ENCODE measurements at places on chromosomes 1 and 21. TPM values are rescaled to one million over a fixed set of nuclear protein-coding genes. Genes with fewer than 3 reads are reported as not detected.

Gene LCE1D
- not detected for total RNA-seq

Gene GSTM1
- 17.1 TPM for total RNA-seq

DNA sequence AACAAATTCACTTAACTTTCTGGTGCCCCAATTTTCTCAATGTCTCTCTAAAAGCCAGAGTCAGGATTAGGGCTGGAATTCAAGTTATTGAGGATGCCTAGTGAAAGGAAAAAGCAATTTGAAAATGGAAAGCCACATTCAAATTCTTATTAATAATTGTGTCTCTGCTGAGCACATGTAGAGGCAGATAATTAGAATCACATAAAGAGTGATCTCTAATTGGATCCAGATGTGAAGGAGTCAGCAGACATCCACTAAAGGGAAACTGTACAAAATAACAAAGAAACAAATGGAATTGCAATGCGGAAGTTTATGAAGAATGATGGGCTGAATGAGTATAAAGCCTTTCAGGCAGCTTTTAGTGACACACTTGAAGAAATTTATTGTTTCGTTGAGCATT is 482.6 kb downstream of the TTLL7 start:
- DNase-seq: no peak

GRCh38 chr1:21385022-21385421 is 54.9 kb upstream of the NBPF3 start:
- no peak for DNase-seq

DNA sequence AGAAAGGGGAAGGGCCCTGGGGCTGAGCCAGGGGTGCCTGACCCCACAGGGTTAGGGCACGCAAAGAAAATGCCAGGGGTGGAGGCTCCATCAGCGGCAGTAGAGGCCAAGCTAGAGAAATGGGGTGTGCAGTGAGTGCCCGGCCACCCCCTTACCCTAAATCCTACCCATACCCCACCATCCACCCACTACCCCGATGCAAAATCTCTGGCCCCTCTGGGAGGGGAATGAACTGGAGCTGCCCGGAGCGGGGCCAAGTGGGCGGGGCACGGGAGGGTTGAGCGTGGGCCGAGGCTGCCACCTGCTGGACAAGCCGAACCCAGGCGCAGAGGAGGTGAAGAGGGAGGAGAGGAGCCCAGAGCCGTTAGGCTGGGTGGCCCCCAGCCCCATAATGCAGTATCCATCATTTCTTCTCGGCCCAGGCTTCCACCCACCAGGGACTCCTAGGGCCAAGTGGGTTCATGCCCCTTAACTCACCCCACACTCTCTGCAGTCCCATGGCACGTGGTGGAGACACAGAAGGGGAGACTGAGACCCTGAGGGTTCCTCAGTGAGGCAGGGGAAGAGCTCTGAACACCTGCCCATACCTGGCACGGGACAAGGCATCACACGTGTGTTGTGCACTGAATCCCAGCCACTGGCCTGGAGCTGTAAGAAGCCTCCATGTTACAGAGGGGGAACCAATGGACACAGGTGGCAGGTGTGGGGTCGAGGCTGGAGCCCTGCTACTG is 1.4 kb upstream of the C1QC start:
- DNase-seq: peak; percentile 25

- DNase-seq: no peak
Observed at GRCh38 chr1:14655385-14655784, 56.9 kb downstream of the KAZN start.

- no peak for DNase-seq
Observed at GRCh38 chr1:157213836-157214235, 75.6 kb upstream of the ETV3 start.

- peak; percentile 6 for DNase-seq
Observed at GRCh38 chr1:215957663-215958062, 390.6 kb downstream of the KCTD3 start.

GRCh38 chr1:22182715-22183114 is 39.8 kb upstream of the WNT4 start:
- DNase-seq: no peak

DNA sequence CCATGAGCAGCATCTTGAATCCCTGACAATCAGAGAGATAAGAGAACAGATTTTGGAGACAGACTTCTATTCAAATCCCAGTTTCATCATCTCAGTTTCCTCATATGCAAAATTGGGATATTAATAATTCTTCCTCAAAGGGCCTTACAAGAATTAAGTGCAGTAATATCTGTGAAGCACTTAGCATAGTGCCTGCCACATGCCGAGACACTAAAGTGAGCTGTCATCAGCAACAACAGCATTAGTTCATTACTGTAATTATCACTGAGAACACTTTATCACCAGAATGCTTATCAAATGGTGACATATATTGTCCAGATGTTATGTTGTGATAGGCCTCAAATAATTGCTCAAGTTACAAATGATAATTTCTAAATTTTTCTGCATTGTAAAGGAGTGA is 922 bp upstream of the FCRLB start:
- no peak for DNase-seq

DNA sequence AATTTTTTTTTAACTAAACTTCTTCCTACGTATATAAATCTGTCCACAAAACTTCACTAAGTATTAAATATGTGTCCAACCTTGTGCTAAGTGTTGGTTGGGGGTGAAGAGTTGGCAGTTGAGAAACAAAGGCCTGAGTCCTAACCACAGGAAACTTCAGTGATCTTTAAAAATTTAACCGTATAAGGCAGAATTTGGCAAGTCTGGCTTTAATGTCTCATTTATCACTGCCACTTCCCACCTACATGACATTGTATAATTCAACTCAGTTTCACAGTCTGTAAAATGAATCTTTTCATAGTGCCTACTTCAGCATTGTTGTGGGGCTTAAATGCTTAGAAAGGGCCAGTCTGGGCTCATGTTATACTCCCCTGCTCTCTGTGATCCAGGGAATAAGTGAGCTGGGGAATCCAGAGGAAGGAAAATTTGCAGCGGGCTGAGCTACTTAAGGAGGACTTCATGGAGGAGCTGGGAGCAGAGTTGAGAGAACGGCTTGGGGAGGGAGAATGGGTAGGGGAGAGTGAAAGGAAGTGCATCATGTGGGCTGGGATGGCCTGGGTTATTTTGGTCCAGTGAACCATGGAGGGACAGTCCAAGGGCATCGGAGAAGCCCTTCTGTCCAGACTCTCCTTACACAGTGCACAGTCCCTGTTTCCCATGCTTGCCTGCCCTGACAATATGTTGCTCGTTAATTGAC is 14.5 kb downstream of the IFNAR2 start:
- DNase-seq: no peak

- no peak for DNase-seq
Observed at GRCh38 chr1:41591891-41592290, 107.4 kb upstream of the EDN2 start.

DNA sequence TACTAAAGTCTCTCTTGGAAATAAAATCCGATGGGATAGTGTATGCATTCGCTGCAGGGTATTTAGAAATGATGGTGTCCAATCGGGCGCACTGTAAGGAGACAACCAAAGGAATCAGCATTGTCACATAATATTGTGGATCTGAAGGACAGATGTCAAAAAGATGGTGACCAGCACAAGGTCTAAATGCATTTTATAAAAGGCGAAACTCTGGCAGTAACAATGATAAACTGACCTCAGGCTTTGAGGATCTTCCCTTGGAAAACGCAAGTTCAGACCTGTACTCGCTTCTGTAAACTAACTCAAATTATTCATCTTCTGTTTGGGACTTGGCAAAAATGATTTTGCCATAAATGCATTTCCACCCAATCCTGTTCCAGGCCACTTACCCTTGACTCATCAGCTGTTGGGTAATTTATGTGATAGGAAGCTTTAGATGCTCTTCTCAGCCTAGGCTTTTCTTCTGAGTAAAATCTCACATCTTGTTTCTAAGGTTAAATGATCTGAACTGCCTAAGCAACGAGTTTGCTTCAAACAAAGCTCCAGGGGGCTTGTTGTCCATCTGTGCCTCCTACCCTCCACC is 33.8 kb downstream of the STPG1 start:
- peak; percentile 18 for DNase-seq

DNA sequence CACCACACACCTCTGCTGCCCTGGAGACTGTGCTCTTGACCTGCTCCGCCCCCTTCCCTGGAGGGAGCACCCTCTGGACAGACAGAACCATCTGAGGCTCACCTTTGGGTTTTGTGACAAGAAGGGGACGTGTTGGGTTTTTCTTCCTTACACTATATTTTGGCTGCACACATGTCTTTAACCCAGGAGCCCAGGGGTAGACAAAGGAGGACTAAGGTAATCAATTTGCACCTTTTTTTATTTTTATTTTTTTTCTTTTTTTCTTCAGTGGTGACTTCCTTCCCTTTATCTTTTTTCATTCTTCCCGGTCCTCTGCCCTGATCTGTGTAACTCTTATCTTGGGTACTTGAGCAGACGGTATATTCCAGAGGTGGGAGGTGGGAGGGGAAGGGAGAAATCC is 8.5 kb upstream of the TXLNA start:
- DNase-seq: no peak

Measured in HFFc6 (cell line).